A549 treated with AZD2906 at 1 μM for 4 hours (cell line): ENCODE measurements at places on chromosomes 4 and X. TPM values are rescaled to one million over a fixed set of nuclear protein-coding genes. Genes with fewer than 3 reads are reported as not detected.

Gene CT55
- total RNA-seq, result not detected in 5 replicates

Gene ARX
- total RNA-seq, result 0.25 to 0.74 TPM (median 0.69 TPM) in 5 replicates

Gene UGT2A1
- total RNA-seq, result not detected in 5 replicates

Gene FAM114A1
- total RNA-seq, result 21.6 to 49.1 TPM (median 30.0 TPM) in 5 replicates

Gene FGA
- total RNA-seq, result 18.5 to 22.7 TPM (median 19.6 TPM) in 5 replicates

Gene NFKB1
- total RNA-seq, result 17.2 to 19.5 TPM (median 19.2 TPM) in 5 replicates

Gene ADH7
- not detected in 5 replicates for total RNA-seq

Gene TLR2
- total RNA-seq, result 0.57 to 0.86 TPM (median 0.79 TPM) in 5 replicates

Gene PPP1R2C
- not detected in 5 replicates for total RNA-seq

Gene FAM9C
- total RNA-seq, result 0.01 to 0.05 TPM in 2 of 5 replicates, not detected in the others

Gene HERC6
- total RNA-seq, result 2.5 to 3.5 TPM (median 3.0 TPM) in 5 replicates
